Stimulated activated naive B cell treated with anti-CD40 and anti-IgM and Interleukin-4, amounts not matched to agents 10 μg/mL and 1 μg/mL and 100 μg/mL, for 72 hours (primary cell): ENCODE measurements at places on chromosomes 7 and 10.

GRCh38 chr7:123862775-123863174 is 17.8 kb downstream of the HYAL4 start:
- no peak for DNase-seq

- DNase-seq, result no peak
These were observed 232.8 kb downstream of the KCND2 start for GRCh38 chr7:120505770-120506169.

- DNase-seq, result no peak
These were observed 368.4 kb downstream of the TFEC start for GRCh38 chr7:115662120-115662519.

DNA sequence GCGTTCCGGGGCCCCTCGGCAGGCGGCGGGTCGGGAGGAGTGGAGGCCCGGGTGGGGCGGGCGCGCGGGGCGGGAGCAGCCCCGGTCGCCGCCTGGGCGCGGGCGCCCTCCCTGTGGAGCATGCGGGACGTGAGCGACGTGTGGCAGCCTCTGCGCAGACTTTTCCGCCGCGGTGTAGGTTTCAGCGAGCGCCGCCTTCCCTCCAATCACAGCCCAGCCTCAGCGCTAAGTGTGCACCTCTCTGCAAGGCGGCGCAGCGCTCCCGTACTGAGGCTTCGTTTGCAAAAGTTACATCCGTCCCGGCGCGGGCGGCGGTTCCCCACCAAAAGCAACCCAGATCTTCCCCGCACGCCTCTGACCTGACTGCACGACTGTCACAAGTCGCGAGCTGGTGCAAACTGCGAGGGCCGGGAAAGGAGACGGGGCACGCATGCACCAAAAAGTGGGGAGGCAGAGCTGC is 1.2 kb upstream of the PFKFB3 start:
- DNase-seq, result peak; percentile 46

GRCh38 chr7:102244601-102245000 is 42.1 kb upstream of the SH2B2 start:
- DNase-seq, result no peak

- no peak for DNase-seq
These were observed 208.0 kb downstream of the ZNF365 start for GRCh38 chr10:62582101-62582705.

DNA sequence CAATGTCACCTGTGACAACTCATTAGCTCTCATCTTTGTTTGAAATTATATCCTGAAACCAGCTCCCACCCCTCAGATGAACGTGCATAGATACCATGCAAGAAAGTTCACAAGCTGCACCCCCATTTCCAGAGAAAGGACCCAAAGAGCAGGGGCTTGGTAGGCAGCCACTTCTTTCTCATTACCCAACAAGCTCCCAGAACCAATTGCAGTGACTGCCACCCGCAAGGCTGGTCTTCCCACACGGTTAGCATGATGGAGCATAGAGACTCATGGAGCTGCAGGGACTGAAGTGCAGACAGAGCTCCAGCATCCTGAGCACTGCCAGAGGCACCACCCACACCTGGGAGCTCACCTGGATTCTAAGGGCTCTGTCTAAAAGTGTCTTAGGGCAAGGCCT is 28.5 kb downstream of the FRMPD2 start:
- DNase-seq, result no peak

DNA sequence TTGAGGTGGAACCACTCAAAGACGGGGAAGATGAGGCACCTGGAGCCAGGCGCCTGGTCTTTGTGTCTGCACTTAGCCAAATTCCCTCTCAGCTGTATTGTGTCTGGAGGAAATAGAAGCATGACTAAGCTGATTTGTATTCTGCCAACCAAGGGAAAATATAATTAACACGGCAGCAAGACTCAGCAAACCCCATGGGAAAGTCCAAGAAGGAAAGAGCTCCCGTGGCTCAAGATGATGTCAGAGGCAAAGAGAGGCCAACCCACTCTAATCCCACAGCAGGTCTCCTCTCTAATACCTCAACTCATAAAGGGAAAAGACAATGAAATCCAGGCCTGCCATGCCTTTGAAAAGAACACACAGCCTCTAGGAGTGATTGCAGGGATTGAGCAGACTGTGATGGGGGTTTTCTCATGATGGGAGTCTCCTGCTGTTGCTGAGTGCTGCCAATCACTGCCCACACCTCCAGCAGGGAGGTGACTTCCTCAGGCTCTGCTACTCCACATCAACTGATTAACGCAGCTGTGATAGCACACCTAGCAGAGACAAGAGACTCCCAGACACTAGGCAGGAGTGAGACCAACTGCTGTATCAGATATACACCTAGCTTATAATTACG is 255.5 kb upstream of the C7orf33 start:
- no peak for DNase-seq

GRCh38 chr10:63723741-63724140 is 202.5 kb downstream of the REEP3 start:
- DNase-seq, result no peak
